ENCODE measurements at places on chromosomes 12 and 14.
A peak's percentile ranks its signal among the peaks of the same experiment; 100 is the strongest.

DNA sequence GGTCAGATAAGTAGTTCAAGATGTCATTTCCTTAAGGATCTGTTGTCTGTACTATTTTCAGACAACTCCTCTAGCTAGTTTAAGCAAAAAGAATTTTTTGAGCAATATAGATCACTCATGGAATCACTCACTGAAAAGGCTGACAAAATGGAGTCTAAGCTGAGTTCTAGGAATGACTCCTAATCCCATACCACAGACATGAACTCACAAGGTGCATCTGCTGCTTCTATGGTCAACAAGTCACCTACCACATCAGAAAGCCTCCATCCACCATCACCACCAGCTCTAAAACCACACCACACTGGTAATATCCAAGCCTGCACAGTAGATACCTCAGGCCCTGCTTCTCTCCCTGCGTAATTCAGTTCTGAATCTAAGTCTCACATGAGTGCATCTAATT is 33.0 kb downstream of the PWP1 start:
- DNase-seq = no peak

GRCh38 chr12:120639771-120640721 is at the start of gene CABP1:
TSS of gene CABP1 (plus strand) at chr12:120640626. CDS start at chr12:120640686, 60 bp downstream.
- peak; percentile 41 for DNase-seq

DNA sequence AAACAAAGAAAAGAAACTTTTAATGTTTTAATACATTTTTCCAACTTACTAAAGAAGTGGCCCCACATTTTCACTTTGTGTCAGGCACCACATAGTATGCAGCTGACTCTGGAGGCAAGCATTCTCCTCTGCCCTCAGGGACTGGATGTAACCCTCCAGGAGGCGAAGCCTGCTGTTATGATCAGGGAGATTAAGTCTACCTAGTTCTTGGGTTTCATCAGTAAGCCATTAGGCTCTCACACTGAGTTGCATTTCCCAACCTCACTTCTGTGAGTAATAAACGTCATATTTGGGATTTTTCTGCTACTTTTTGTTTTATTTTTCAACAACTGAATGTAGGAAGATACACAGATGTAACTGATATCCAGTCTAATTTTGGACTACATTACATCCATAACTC is 101.2 kb upstream of the LRFN5 start:
- no peak for DNase-seq

DNA sequence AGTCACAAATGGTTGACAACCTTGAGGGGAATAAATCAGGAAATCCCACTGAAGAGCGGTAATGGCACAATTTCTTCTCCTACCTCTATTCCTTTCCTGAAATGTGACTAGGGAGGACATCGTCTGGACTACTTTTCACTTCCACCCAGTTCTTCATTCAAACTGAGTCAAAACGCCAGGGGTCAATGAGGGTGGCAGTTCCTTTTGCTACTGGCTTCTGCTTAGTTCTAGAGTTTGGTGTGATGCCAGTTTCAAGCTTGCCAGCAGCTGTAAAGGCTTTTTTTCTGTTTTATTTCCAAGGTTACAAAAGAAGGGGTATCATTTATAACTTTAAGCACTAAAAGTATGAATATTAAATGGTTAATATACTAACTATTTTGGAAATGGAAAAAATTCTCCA is 286.5 kb downstream of the SOX5 start:
- no peak for DNase-seq

GRCh38 chr14:97077253-97077653 is 280.1 kb downstream of the VRK1 start:
- DNase-seq = no peak

DNA sequence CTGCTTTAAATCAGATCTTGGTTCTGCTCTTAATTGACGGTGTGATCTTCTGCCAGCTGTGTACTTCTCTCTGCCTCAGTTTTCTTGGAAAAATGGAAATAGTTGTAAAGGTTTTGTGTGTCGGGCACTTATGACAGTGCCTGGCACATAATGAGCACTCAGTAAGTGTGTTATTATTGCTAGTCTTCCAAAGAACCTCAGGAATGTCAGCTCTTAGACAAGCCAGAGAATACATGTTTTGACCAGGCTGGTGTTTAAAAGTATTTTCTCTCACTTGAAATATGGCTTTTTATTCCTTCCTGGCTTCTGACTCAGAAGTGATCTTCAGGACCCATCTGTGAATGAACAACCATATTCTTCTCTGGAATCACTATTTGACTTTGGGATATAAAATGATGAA is 304.1 kb downstream of the SNAPC1 start:
- no peak for DNase-seq

DNA sequence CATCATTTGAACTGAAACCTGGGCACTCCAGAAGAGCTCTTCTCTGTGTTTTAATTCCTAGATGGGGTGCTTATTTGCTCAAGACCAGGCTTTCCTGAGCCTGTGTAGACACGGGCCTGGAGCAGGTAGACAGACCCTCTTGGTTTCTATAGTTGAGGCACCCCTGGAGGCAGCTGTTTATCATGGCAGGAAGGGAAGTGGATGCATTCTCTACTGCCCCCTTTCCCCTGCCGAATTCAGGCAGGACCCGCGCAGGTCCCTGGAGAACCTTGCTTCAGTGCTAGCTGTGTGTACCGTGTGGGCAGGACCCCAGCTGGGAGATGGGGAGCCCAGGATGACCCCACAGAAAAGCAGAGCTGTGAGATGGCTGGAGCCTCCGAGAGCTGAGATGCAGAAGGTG is 6.0 kb downstream of the CACNA1C start:
- no peak for DNase-seq

GRCh38 chr12:52506858-52507715 is 13.1 kb downstream of the KRT5 start:
- peak; percentile 3 for DNase-seq

GRCh38 chr12:107610021-107610859 is 75.4 kb upstream of the PWP1 start:
- DNase-seq = peak; percentile 21

GRCh38 chr14:68682166-68683103 is 110.4 kb downstream of the ZFP36L1 start:
- no peak for DNase-seq

GRCh38 chr12:26740991-26741390 is 92.0 kb downstream of the ITPR2 start:
- no peak for DNase-seq

GRCh38 chr12:117790948-117791347 is 177.8 kb downstream of the KSR2 start:
- DNase-seq = no peak

- DNase-seq = no peak
Measured at GRCh38 chr12:27616356-27617142, 79.7 kb upstream of the REP15 start.

- DNase-seq = no peak
Measured at GRCh38 chr12:9668161-9669018, 1.1 kb upstream of the CLEC2D start.

- DNase-seq = no peak
Measured at GRCh38 chr12:6069437-6070093, 54.9 kb downstream of the VWF start.

GRCh38 chr14:73722581-73722980 is 8.4 kb upstream of the PNMA1 start:
- no peak for DNase-seq

GRCh38 chr12:113456761-113457160 is 14.9 kb downstream of the LHX5 start:
- DNase-seq = no peak

DNA sequence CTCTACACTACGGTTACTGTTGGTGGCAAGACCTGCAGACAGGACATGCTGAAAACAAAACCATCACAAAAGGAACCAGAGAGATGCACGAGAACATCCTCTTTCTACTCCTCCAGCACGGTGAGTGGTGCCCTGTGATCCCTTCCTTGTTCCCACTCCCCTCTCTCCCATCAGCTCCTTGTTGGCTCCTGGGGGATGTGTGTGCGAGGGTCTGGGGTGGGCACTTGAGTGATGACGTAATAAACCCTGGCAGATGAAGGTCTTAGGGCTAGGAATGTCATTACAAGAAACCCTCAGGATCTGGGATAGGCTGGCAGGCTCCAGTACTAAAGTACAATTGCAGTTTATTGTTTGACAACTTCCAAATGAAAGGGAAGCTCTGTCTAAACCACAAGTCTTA is 261.5 kb downstream of the FOXN3 start:
- DNase-seq = no peak

DNA sequence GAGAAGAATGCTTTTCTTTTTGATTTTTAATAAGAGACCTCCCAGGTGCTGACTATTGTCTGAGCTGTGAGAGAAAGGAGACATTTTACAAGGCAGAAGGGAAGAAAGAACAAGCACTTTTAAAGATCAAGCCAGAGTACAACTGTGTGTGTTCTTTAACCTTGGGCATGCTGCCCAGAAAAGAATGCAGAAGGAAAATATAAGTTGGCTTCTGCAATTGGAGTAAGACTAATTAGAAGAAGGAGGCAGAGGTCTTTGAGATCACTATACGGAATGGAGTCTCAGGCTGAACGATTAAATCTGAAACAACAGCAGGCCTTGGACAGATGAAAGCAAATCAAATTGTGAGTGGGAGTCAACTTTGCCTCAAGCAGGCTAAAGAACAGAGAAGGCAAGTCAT is 230.5 kb downstream of the ATP23 start:
- no peak for DNase-seq

GRCh38 chr12:128842579-128842978 is 10.7 kb upstream of the GLT1D1 start:
- no peak for DNase-seq

GRCh38 chr12:30437616-30438015 is 258.1 kb downstream of the IPO8 start:
- DNase-seq = no peak

DNA sequence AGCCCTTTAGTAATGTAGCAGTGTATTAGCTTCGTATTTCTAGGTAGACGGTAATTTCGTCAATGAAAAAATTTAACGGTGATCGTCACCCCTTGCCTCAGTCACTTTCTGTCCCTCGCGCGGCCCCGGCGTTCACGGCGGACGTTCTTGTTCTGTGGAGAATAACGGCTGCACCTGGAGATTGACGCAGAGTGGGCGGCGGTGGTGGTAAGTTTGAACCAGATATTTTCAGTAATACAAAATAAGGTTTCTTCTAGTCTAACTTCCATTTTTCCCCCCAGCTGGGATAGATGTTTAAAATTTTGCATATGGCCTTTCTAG is 341 bp downstream of the ZNF10 start:
- DNase-seq = no peak

DNA sequence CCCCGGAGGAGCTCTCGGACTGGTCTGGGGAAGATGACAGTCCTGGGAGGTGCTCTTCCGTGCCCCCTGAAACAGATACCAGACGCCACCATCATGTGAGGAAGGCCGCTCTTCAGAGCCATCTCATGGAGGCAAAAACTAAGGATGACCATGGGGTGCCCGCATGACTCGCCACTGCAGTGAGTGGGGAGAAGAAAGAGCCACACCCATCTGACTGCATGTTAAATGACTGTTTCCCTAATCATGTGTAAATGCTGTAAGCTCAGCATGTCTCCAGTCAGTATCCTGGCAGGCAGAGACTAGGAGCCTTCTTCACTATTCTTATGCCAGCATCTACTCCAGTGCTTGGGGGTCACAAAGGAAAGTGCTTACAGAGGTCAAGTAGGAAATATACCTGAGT is 4.0 kb downstream of the STON2 start:
- no peak for DNase-seq

GRCh38 chr14:30874120-30874998 is at the start of gene COCH:
TSS of gene COCH (plus strand) at chr14:30874559. CDS start at chr14:30874939, 380 bp downstream.
- no peak for DNase-seq

DNA sequence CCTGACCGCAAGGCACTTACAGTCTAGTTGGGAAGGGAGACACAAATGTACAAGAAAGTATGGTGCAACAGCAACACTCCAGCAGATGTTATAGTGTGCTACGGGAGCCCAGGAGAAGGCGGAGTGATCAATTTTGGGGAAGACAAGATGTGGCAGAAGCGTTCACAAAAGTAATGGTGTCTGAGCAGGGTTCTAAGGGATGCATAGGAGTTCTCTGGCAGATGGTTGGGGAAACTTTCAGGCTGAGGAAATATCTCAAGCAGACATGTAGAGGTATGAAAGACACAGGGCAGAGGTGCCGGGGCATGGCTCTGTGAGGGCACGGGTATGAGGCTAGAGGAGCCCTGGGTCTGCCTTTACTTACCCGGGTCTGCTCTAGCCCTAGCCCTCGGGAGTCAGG is 5.1 kb upstream of the TNFRSF1A start:
- DNase-seq = no peak
